ENCODE measurements at places on chromosomes 6 and 20. TPM values are rescaled to one million over a fixed set of nuclear protein-coding genes. Genes with fewer than 3 reads are reported as not detected.

Gene KCNK15
- total RNA-seq, result 0.21 TPM

Gene EEF1A2
- 0.54 TPM for total RNA-seq

Gene BEND6
- total RNA-seq, result 0.90 TPM

Gene PSORS1C2
- not detected for total RNA-seq

Gene LY6G6D
- 0.90 TPM for total RNA-seq

Gene SRMS
- not detected for total RNA-seq

Gene OPRM1
- total RNA-seq, result not detected

Gene MRPS18A
- total RNA-seq, result 34.5 TPM

Gene OXT
- total RNA-seq, result not detected

Gene ELOVL4
- total RNA-seq, result 17.2 TPM

Gene THBD
- 0.06 TPM for total RNA-seq

Gene CABLES2
- total RNA-seq, result 13.8 TPM

Gene BPIFB4
- total RNA-seq, result not detected

Gene RSPO3
- total RNA-seq, result 0.81 TPM

Gene SLC24A3
- total RNA-seq, result 0.31 TPM

Gene ILRUN
- 41.8 TPM for total RNA-seq

Gene MACROD2
- total RNA-seq, result 11.9 TPM

Gene KCNK16
- total RNA-seq, result not detected

Gene LSM14B
- 52.6 TPM for total RNA-seq

Gene SLC22A7
- not detected for total RNA-seq

Gene UBE2J1
- total RNA-seq, result 43.0 TPM

Gene SIRPD
- not detected for total RNA-seq

Gene FLOT1
- total RNA-seq, result 96.9 TPM

Gene TMEM244
- not detected for total RNA-seq

Gene PCK1
- not detected for total RNA-seq

Gene SAPCD1
- total RNA-seq, result 10.1 TPM

Gene PTGIS
- total RNA-seq, result 31.3 TPM

Gene TRIM31
- total RNA-seq, result not detected

Gene PTCHD4
- total RNA-seq, result 7.8 TPM

Gene PAX1
- not detected for total RNA-seq

Gene VWA7
- 0.34 TPM for total RNA-seq

Gene RSPO4
- total RNA-seq, result 1.0 TPM

Gene HUS1B
- total RNA-seq, result not detected

Gene GABBR1
- 37.4 TPM for total RNA-seq

Gene MUC21
- total RNA-seq, result not detected

Gene AFG1L
- total RNA-seq, result 8.3 TPM

Gene SCUBE3
- 11.4 TPM for total RNA-seq

Gene VSX1
- total RNA-seq, result not detected

Gene ADGB
- not detected for total RNA-seq

Gene MRPS18B
- 32.1 TPM for total RNA-seq

Gene ABRACL
- 242 TPM for total RNA-seq

Gene PRL
- total RNA-seq, result not detected

Gene PRSS16
- total RNA-seq, result 4.3 TPM

Gene PRDM1
- total RNA-seq, result 0.37 TPM

Gene SLC22A16
- total RNA-seq, result not detected

Gene SYNJ2
- total RNA-seq, result 4.8 TPM

Gene MYL9
- 12.4 TPM for total RNA-seq

Gene AVP
- not detected for total RNA-seq

Gene ZSCAN23
- total RNA-seq, result 20.4 TPM

Gene BTNL2
- not detected for total RNA-seq

Gene ENPP5
- 9.1 TPM for total RNA-seq

Gene FAXC
- total RNA-seq, result 23.0 TPM

Gene NANP
- 3.5 TPM for total RNA-seq

Gene PACSIN1
- total RNA-seq, result 0.41 TPM

Gene WRNIP1
- total RNA-seq, result 25.3 TPM

Data from neural progenitor cell (in vitro differentiated cells).